ENCODE measurements at places on chromosomes 7 and 10.

GRCh38 chr10:120768227-120768626 is 82.9 kb upstream of the WDR11 start:
- DNase-seq: no peak

GRCh38 chr10:132948351-132948750 is 6.0 kb upstream of the CFAP46 start:
- no peak for DNase-seq

- no peak for DNase-seq
Measured at GRCh38 chr7:12884856-12885440, 197.5 kb downstream of the ARL4A start.

DNA sequence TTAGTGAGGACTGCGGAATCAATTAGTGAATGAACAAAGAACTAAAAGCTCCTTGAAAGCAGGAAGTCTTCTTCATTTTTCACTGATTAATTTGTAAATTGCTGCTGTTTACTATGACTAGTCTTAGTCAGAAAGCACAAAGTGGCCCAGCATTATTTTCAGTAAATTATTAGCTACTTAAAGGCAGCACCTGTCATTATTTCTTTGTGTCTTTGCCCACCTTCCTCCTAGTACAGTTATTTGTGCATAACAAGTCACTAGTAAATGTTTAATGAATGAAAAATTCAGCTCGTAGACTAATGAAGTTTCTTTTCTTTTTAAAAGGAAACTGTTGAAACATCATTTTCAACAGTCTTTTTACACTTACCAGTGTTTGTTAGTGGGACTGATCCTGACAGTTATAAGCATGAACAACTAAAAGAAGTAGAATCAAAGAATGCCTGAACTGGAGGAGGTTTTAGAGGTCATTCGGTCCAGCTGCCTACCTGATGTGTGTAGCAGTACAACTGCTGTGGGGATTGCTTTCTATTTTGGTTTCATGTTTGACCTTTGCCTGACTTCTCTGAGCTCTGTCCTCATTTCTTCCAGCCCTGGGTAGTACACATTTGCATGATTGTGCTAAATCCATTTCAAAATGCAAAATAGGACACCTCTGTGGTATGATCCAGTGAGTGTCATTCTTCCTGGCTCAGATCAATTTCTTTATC is 140.0 kb upstream of the PHYHIPL start:
- no peak for DNase-seq

DNA sequence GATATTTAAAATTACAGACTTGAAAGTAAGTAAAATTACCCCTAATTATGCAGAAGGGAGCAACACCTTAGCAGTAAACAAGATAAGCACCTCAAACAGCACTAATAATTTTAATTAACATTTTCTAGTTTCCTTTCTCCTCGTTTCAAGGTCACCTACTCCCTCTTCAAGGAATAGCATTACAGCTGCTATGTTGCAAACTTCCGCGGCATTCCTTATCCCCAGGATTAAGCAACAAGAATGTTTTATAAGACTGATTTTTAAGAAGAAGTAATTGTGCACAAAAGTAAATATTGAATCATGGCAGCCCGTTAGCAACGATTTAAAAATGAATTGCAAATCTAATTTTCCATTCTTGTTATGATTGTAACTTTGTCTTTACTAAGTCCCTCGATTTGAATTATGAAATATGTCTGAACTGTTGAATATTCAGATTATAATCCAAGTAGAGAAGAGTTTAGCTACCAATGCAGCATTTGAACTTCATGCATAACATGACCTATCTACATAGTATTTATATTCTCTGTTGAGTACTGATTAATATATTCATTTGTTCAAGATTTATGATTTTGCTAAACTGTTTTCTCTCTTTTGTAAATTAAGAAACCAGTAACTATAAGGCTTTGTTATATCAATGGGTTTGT is 593.5 kb upstream of the MGMT start:
- no peak for DNase-seq

- DNase-seq: no peak
Measured at GRCh38 chr7:2931034-2931415, 86.9 kb upstream of the GNA12 start.

- DNase-seq: no peak
Measured at GRCh38 chr10:103192089-103192450, 1.0 kb downstream of the NT5C2 start.

DNA sequence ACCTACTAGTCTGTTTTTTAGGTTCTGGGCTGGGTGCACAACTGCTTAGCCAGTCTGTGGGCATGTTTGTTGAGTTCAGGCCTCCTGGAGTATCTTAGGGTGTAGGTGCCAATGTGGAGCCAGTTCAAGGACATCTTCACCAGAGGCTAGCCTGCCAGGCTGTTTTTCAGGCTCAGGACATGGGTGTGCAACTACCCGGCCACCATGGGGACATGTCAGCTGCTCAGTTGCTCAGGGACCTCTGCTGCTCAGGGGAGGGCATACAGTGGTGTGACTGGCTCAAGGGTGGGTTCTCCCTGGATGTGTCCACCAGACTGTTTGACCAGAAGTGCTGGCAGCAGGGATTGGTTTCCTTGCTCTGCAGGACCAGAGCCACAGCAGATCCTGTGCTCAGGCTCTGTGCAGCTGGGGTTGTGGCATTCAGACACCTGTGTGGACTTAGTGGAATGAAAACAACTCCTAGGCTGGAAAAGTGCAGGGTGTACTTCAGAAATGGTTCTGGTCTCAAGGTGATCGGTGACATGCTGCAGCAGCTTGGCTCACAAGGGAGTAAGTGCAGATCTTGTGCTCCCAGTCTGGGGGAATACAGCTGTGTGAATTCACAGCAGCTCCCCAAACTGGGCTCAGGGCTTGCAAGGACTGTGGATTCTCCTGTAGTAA is 44.8 kb downstream of the PALS2 start:
- DNase-seq: no peak

- no peak for DNase-seq
Measured at GRCh38 chr10:73512207-73512743, 16.5 kb upstream of the PPP3CB start.

GRCh38 chr10:115355162-115355760 is 262.1 kb downstream of the ATRNL1 start:
- DNase-seq: peak; percentile 20

DNA sequence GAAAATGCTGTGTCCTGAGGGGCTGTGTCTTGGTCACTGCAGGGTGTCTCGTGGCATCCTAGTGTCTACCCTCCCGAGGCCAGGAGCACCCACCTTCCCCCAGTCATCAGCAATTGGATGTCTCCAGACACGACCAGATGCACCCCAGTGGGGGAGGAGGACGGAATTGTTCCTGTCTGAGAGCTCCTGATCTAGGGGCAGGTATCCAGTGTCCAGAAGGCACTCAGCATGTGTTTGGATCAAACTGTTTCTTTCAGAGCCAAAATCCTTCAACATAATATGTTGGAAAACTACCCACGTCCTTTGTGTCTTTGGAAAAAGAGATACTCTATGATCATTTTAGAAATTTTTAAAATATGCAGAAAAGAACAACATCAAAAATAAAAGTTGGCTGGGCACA is 16.9 kb downstream of the PRKRIP1 start:
- no peak for DNase-seq

DNA sequence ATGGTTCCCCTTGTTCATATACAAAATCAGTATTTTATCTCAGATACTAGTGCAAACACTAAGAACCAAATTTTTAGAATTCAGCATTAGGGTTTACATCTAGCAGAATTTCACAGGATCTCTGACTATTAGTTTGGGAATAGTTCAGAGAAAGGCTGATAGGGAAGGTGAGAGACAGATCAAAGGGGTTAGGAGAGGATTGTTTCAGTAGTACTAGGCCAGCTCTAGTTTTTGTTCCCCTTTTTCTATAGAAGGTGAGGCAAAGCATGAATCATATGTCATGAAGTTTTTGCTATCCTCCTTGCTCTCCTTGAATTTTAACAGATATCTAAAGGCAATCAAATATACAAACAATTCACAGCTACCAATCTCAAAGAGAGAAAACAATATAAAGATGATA is 26.1 kb upstream of the CTNNA3 start:
- no peak for DNase-seq

DNA sequence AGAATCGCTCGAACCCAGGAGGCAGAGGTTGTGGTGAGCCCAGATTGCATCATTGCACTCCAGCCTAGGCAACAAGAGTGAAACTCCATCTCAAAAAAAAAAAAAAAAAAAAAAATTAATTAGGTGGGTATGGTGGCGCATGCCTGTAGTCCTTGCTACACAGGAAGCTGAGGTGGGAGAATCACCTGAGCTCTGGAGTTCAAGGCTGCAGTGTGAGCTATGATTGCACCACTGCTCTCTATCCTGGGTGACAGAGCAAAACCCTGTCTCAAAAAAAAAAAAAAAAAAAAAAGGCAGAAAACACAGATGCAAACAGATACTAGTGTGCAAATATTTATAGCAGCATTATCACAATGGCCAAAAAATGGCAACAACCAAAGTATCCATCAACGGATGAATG is 134.4 kb downstream of the RGS10 start:
- DNase-seq: no peak

DNA sequence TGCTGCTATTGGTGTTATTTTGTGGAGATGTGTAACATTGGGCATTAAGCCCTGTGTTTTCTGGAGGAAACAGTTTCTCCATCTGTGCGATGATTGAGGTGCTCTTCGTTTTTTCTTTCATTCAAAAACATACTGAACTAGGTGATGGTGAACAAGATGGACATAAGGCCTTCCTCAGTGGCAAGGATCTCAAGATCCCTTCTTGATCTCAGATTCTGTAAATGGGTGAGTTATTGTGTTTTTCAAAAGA is 759 bp upstream of the ELAPOR2 start:
- DNase-seq: no peak

- no peak for DNase-seq
Measured at GRCh38 chr10:103748020-103748419, 107.4 kb downstream of the SH3PXD2A start.

- DNase-seq: no peak
Measured at GRCh38 chr10:62479523-62479922, 105.4 kb downstream of the ZNF365 start.

- no peak for DNase-seq
Measured at GRCh38 chr7:135728136-135728669, at the start of gene SLC13A4. TSS of gene SLC13A4 (minus strand) at chr7:135728186. CDS start at chr7:135727496, 690 bp downstream.

- DNase-seq: no peak
Measured at GRCh38 chr10:80996615-80997193, 459.0 kb downstream of the SH2D4B start.
